Tibial nerve (tissue), 4 donors: ENCODE measurements at places on chromosomes 12 and 14. TPM values are rescaled to one million over a fixed set of nuclear protein-coding genes. Genes with fewer than 3 reads are reported as not detected.

Gene FCF1
- total RNA-seq = 16.8 TPM

DNA sequence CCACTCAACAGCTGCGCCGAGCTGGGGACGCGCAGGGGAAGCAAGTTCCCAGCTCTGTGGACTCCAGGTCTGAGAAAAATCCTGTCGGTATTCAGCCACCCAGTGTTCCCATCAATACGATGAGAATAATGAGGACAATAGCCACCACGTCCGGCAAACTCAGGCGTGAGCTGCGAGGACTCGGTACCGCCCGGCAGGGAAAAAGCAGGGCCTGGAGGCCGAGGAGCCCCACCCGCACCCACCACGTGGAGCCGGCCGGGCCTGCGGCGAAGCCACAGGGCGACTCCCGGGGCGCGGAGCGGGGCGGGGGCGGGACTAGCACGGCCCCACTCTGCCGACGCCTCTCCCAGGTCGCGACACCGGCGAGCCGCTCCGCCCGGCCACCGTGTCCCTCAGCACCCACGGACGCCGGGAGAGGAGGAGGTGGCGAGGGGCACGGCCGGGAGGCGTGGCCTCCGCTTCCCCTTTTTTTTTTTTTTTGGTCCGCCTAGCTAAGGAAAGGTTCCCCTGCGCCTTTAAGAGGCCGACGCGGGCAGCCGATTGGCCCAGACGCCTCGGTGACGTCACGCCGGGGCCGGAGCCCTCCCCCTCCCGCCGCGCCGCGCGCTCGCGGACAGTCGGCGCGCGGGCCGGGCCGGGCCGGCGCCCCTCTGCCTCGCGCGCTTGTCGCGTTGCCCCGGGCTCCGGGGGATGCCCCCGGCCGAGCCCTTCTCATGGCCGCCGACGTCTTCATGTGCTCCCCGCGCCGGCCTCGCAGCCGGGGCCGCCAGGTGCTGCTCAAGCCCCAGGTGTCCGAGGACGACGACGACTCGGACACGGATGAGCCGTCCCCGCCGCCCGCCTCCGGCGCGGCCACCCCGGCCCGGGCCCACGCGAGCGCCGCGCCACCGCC, at the start of gene MLXIP:
Gene MLXIP, plus strand, starts transcription at position 616 of the 892 bp plus-strand sequence. Its CDS starts 98 bp downstream, at position 714.
- peak; percentile 89 for DNase-seq

DNA sequence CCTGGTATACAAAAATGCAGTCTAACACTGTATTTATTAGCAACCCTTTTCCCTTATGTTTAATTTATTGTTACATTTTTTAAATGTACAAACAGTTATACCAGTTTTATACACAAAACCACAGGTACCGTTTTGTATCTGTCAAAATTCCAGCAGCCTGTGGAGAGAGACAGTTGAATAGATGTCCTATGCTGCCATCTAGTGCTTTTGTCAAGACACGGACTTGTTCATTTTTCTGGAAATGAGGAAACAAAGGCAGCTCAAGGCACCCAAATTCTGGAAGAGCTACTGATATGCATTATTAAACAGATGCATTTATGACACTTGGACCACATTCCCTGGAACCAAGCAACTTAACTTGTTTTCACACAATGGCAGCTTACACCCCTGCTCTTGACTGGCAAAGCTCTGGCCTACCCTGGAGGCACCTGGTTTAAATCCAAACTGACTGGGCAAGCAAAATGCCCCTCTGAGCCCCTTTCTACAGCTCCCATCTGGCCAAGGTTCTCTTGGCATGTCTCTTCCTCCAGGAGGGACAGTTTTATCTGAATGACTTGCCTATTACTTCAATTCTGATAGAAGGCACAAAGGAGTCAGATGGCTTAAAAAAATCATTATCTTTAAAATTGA, 286.9 kb upstream of the PRKD1 start:
- DNase-seq = peak; percentile 54

DNA sequence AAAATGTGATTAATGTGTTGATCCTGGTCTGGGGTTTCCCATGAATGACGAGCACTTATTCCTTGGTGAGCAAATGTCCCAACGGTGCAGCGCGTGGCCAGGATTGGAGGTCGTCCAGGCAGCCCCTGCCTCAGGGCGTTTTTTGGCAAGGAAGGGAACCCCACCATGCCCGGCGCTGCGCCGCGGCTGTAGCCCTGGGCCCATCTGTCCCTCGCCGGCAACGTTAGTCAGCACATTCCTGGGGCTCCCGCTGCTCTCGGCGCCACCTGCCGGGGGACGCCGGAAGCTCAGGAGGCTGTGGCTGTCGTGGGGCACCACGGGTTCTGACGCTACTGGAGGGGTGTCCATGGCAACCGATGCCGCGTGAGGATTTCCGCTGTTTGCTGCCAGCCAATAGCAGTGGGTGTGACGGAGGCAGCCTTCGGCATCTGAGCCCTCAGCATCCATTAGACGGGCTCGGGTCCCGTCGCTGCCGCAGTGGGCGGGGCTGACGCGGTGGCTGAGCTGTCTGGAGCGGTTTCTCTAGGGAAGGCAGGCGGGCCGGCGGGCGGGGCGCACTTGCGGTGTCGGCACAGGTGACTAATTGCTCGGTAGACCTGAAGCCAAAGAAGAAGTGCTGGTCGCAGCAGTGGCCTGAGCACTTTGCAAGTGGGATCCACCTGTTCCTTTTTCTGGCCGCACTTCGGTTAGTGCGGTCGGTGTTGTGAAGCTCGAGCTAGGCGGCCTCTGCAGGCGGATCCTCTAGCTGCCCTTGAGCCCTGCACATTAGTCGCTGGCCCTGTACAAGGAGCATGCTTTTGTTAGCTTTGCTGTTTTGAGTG, 29.5 kb downstream of the RAB35 start:
- DNase-seq = peak; percentile 98

DNA sequence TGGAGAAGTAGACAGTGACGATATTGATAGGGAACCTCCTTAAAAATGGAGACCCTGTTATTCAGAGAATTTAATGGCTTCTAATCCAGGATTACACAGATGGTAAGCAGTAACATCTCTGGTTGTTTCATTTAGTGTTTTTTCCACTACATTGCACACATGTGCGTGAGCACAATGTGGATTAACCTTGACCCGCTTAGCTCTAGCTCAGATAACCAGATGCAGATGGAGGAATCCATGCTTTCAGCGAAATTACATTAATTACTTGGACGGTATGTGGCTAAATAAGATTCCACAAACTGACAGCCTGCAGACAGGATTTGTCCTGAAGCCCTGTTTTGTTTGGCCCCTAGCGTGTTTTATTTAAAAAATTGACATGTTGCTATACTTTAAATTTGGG, 378.4 kb downstream of the CCDC91 start:
- DNase-seq = no peak

- no peak for DNase-seq
Measured at GRCh38 chr14:57362361-57362760, 28.0 kb upstream of the NAA30 start.

DNA sequence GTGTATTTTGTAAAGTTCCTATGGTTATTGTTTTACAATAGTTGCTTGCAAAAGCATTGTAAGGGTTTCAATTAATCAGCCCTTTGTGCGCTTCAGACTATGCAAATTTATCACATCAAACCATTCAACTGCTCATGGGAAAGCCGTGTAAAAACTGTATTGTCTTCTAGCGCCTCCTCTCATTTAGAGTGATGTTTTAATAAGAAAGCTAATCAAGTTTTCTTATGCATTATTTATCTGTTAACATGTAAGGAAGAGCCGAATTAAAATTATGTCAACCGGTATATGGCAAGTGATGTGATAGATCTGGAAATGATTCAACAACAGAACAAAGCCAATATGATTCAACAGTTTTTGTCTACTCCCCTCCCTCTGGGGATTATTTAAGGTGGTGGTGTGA, 92.5 kb upstream of the RFX4 start:
- no peak for DNase-seq

- no peak for DNase-seq
Measured at GRCh38 chr14:32013083-32013482, 64.0 kb upstream of the ARHGAP5 start.

- DNase-seq = no peak
Measured at GRCh38 chr12:62435303-62436163, 31.1 kb upstream of the MON2 start.

DNA sequence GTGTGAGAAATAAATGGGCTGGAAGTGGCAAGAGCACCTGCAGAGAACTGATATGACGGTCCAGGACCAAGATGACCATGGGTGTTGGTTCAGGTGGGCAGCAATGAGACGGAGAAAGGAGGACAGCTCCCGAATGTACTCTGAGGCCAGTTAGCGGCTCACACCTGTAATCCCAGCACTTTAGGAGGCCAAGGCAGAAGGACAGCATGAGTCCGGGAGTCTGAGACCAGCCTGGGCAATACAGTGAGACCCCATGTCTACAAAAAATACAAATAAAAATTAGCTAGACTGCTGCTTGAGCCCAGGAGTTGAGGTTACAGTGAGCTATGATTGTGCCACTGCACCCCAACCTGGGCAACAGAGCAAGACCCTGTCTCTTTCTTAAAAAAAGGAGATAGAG, 60.1 kb downstream of the FOXN3 start:
- no peak for DNase-seq
